Fibroblast of mammary gland (primary cell): ENCODE measurements at places on chromosomes 1 and 21.

GRCh38 chr1:22249928-22250680 lies 107.2 kb upstream of the WNT4 start:
- DNase-seq, result no peak

DNA sequence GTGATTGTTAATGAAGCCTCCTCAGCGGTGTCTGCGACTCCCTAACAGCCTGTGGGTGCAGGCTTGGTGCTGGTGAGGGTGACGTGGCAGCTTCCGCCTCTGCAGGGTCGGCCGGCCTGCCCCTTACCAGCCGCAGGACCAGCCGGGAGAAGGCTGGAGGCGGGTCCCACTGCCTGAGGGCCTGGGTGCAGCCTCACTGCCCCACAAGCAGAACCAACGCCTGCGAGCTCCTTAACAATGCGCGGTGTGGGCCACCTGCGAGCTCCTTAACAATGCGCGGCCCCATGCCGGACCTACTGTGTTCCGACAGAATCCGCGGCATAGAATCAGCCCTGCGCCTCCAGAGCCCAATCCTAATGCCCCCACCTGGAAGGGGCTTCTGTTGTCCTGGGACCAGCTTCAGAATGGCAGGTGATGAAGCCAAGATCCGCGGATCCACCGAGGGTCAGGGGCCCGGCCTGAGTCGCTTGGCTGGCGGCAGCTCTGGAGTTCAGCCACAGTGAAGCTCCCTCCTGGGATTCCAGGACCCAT lies 54.4 kb upstream of the AJAP1 start:
- no peak for DNase-seq

DNA sequence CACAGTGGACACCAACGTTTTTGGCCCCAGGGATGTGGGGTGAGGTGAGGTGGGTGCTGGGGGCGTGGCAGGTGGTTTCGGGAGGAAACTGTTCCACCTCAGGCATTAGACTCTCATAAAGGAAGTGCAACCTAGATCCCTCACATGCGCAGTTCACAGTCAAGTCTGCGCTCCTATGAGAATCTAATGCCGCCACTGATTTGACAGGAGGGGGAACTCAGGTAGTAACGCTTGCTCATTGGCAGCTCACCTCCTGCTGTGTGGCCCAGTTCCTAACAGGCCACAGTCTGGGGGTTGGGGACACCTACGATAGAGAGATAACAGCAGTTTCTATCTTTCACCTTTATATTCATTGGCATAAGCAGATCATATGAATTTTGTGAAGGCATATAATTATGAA lies 347.1 kb downstream of the VAV3 start:
- DNase-seq, result no peak

- no peak for DNase-seq
Observed at GRCh38 chr1:210246447-210246846, 13.9 kb downstream of the SERTAD4 start.

DNA sequence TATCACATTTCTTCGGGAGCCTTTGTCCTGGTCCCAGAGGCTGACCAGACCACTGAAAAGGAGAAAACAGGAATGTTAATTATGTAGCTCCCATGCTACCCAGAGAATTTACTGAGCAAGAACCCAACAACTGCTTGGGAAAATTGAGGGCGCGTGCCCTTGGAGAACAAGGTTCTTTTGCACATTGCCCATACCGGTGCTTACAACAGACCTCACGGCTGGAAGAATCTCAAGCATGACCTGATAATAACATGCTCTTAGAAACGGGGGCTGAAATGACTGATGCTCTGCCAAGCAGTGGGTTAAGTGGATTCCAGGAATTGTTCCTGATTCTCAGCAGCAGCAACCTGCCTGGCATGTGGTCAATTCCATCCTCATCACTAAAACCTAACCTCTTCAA lies 49.3 kb upstream of the AJAP1 start:
- no peak for DNase-seq

GRCh38 chr1:29540801-29541357 lies 304.6 kb downstream of the PTPRU start:
- no peak for DNase-seq

GRCh38 chr1:168725831-168726230 lies 3.2 kb downstream of the DPT start:
- no peak for DNase-seq

- DNase-seq, result no peak
Observed at GRCh38 chr21:22277341-22277740, 1279.1 kb downstream of the NCAM2 start.

GRCh38 chr1:171738911-171739310 lies 3.0 kb downstream of the VAMP4 start:
- DNase-seq, result peak; percentile 61

GRCh38 chr1:158153179-158153578 lies 27.5 kb upstream of the CD1D start:
- peak; percentile 32 for DNase-seq

DNA sequence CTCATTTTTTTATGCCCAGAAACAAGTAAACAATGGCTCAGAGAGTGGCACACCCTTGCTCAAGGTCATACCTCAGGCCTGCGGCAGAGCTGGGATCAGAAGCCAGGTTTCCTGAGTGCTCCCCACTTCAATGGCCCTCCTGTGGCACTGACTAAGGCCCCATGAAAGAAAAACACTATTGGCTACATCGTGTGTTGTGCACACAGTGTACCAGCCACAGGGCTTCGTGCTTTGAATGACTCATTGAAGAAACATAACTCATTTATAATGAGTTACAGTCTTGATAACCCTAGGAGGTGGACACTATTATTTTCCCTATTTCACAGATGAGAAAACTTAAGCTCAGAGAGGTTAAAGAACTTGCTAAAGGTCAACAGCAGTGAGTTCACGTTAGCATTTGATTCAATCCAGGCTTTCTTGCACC lies 91.2 kb downstream of the TRABD2B start:
- DNase-seq, result peak; percentile 54

- DNase-seq, result no peak
Observed at GRCh38 chr1:113662101-113662500, 97.2 kb downstream of the PHTF1 start.

DNA sequence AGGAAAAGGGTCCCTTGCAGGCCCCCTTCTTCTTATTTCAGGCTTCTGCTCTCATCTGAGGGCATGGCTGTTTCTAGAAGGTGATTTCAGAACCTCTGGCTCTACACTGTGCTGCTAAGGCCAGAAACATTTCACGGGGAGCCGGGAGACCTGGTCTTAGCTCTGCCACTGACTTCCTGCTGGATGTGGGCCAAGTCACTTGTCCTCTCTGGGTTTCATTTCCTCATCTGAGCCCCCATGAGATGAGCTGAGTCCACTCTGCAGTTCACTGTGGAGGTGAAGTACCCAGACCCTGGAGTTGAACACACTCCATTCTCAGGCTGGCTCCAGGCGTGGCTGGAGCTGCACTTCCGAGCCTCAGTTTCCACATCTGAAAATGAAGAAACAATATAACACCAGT lies 2.1 kb downstream of the PADI1 start:
- no peak for DNase-seq

- DNase-seq, result no peak
Observed at GRCh38 chr1:29541631-29542030, 305.3 kb downstream of the PTPRU start.

DNA sequence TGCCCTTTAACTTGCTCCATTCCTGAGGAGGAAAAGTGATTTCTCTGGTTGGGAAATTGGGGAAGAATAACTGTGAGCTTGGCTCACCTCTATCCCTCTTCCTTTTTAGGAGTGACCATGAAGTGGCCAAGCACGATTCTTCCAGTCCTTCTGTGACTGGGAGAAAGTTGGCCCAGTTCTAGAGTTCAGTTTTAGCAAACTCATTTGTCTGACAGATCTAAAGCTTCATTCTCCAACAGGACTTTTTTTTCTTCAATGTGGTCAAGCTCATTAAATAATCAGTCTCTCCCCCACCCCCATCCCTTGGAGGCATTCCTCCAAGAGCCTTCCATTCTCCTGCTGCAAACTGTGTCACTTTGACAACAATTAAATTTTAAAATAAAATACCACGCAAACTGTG lies 6.4 kb upstream of the AGL start:
- DNase-seq, result no peak

DNA sequence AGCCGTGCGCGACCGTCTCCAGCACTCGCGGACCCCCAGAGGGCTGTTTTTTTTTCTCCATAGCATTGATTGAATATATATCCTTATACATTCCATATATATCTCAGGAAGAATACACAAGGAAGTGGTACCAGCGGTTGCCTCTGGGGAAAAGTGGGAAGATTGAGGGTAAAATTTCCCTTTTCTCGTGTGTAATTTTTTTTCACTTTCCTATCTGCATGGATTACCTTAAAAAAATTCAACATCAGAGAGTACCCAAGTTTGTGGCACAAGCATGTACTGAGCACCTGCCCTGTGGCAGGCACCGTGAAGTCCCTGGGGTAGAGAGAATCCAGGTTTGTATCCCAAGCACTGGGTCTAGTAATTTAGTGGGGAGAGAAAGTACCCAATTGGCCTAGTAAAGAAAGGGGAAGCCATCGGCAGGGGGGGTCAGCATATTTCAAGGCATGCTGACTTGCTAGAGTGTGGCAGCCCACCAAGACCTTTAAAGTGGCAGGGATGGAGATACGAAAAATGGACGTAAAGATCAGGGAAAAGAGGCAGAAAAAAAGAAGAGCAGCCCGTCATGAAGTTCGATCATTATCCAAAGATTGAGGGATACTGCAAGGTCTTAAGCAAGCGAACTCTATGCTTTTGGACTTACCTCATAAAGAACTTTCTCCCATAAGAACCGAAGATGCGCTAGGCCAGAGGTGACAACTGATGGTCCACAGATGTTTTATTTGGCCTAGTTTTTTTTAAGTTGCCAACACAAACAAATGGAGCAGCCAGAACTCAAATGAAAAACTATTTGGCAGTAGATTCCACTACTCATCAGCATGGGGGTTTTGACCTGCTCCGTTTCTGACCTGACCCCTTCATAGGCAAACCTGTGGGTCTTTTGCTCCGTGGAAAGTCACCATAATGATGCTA lies 1.5 kb upstream of the HMGN1 start:
- DNase-seq, result peak; percentile 47

GRCh38 chr1:44557778-44558177 lies 116.5 kb downstream of the TMEM53 start:
- DNase-seq, result peak; percentile 15

DNA sequence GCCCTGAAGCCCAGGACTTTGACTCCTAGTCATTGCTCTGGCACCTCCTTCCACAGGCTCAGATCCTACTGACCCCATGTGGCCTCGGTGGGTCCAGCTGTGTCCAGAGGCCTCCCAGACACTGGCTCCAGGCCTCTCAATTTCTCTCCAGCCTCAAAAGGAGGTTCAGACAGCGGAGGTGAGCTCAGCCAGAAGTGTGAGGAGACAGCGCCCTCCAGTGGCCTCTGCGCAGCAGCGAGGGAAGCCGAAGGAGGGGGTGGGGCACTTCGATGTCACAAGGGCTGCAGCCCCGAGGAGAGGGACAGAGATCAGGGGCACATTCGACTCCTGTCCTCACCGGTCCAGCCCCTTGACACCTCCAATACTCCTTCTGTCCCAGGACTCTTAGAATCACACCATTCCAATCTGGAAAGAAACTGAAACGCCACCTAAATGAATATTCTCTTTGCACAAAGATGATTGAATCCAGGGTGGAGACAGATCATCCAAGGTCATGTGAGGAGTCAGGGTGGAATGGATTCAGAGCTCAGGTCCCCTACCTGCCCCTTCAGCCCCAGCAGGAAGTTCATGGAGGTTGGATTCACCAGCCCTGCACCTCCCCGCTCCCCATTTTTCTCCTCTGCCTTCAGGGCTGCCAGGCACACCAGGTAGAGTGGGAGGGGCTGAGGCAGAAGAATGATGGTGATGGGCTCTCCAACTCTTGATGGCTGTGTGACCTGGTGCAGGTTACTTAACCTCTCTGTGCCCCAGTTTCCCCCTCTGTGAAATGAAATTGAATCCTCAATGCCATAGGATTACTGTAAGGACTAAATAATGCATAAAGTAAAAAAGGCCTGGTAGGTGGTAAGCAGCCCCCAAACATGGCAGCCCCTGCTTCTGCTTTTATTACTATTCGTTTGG lies 34.8 kb upstream of the ZBTB40 start:
- DNase-seq, result peak; percentile 68

GRCh38 chr1:232570007-232570406 lies 59.9 kb downstream of the SIPA1L2 start:
- no peak for DNase-seq

- DNase-seq, result no peak
Observed at GRCh38 chr1:192966073-192966472, 93.1 kb downstream of the UCHL5 start.

GRCh38 chr1:170665629-170666028 lies 1.7 kb downstream of the PRRX1 start:
- DNase-seq, result peak; percentile 57

GRCh38 chr1:27787895-27788294 lies 14.9 kb downstream of the STX12 start:
- DNase-seq, result peak; percentile 64

GRCh38 chr1:71733121-71733520 lies 549.2 kb downstream of the NEGR1 start:
- no peak for DNase-seq

DNA sequence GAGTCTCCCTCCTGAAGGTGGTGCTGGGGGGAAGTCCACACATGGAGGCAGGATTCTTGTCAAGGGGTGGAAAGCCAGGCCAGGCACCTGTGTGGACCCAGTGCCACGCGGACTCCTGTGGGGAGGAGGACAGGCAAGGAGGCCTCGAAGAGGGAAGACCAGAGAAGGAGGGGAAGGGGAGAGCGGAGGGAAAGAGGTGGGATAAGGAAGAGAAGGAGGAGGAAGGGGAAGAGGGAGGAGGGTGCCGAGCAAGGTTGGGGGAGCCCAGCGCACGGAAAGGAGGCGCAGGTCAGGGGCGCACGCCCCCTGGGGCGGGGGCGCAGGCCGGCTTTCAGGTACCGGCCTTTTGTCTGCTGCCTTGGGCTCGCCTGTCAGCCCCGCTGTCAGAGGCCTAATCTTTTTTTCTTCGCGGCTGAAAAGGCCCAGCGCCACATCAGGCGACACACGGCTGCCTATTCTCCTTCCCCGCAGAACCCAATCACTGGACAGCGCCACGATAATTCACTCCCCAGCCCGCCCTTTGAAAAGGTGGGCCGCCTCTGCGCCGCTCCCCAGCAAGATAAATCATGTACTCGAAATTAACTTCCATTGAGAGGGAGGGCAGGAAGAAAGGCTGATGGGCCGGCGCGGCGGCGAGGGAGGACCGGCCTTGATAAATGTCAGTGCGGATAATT lies 42.5 kb downstream of the PRDM16 start:
- no peak for DNase-seq

DNA sequence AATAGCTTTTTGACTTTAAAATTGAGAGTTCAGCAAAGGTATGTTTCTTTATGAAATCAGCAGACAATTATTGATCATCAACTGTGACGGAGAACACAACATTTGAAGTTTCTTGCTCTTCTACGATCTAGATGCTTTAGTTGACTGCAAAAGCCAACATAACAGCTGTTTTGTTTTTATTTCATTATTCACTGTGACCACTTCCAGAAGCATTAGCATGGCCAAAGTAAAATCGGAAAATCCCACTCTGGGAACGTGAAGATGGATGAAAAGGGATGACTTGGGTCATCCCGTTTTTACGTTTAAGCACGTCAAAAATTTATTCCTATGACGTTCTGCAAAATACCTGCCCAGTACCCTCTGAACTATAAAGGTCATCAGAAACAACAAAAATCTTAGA lies 833.0 kb upstream of the ADAMTS5 start:
- peak; percentile 37 for DNase-seq
